ENCODE measurements at places on chromosomes 11 and 22.

DNA sequence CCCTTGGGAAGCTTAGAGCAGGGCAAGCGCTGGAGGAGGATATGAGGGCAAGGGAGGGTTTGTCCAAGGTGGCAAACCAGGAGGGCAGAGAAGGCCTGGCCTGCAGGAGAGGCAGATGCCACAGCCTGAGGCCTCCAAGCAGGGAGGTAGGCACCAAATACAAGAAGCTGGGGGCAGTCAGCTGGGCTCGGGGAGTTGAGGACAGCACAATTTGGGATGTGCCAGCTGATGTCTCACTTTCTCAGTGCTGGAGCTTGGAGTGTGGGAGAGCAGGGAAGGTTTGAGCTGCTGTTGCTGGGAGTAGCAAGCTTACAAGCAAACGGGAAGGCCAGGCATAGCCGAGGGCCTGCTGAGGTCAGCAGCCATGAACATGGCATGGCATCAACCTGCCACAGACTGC, 4.0 kb downstream of the ZDHHC24 start:
- no peak for DNase-seq

DNA sequence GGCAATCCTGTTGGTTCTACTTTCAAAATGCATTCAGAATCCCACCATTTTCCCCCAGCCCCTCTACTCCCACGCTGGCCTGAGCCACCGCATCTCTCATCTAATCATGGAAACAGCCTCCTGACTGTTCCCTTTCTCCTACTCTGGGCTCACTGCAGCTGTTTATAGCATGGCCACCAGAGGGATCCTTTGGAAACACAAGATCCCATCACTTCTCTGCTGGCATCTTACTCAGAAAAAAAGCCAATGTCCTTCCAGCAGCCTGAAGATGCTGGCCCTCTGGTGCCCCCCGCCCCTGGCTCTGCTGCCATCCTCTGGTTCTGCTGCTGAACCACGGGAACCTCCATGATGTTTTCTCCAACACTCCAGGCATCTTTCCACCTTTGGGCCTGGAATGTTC, 11.1 kb downstream of the MS4A8 start:
- DNase-seq: peak; percentile 62

GRCh38 chr22:17956630-17957029, 67.7 kb downstream of the MICAL3 start:
- no peak for DNase-seq

GRCh38 chr11:1873048-1873812, 18.5 kb downstream of the PRR33 start:
- no peak for DNase-seq

- no peak for DNase-seq
Measured at GRCh38 chr11:15935373-15935772, 421.0 kb downstream of the SOX6 start.

- no peak for DNase-seq
Measured at GRCh38 chr11:112161012-112161411, 2.9 kb downstream of the IL18 start.

- DNase-seq: no peak
Measured at GRCh38 chr11:72218251-72218745, 1.7 kb downstream of the FOLR2 start.

- DNase-seq: no peak
Measured at GRCh38 chr11:48207881-48208280, 8.7 kb upstream of the OR4B1 start.

DNA sequence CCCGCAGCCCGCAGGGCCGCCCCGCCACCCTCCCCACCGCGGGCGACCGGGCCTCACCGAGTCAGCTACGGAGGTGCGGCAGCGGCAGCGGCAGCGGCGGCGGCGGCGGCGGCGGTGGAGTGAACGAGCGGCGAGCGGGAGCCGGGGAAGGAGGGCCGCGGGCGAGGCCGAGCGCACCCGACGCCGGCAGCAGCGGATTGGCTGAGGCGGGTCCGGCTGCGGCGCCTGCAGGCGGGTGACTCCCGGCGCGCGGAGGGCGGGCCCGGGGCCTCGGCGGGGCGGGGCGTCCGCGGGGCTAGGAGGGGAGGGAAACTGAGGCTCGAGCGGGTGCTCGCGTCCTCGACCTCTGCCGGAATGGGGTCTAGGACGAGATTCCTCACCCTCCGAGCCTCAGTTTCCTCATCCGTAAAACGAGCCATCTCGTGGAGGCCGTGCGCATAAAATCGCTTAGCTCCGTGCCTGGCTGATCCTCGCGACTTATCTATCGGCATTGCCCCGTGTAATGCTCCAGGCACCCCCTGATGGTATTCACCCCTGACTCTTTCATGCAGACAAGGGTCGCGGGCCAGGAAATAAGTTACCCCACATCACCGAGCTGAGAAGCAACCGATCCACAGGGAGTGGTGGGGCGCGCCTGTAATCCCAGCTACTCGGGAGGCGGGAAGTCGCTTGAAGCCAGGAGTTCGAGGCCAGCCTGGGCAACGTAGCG, at the start of gene CPT1A:
CPT1A (minus strand) TSS at position 199 of the 709 bp plus-strand sequence. CDS start 26,442 bp downstream, outside the sequence.
- peak; percentile 71 for DNase-seq

GRCh38 chr11:15519124-15519791, 404.5 kb downstream of the INSC start:
- no peak for DNase-seq

DNA sequence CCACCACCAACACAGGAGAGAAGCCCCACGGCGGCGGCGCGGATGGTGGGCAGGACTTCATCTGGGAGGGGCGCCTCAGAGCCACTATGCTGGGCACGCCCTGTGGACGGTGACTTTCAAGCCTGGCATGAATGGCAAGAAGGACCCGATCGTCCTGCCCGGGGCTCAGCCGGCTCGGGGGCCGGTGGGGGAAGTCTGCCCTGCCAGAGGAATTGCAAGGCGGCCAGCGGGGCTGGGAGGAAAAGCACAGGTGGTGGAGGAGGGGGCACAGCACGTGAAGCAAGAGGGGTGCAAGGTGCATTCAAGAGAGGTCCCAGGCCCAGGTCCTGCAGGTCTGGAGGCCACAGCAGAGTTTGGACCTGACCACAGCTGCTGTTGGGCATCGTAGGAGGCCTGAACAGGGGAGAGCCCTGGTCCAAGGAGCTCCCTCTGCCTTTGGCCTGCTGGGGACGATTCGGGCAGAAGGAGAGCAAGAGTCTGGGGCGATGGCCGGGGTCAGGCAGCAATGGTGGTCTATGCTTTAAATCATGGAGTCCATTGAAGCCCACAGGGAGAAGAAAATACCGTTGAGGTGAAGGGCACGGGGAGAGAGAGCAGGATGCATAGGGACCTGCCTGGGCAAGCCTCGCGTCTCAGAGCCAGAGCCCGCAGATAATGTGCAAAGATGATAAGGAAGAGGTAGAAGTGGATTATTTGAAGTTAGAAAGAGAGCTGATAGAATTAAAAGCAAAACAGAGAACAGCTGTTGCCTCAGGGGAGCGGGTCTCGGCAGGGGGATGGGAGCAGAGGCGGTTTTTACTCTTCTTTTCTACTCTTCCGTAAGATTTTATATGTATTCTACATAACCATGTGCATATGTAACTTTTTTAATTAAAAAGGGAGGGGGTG, 82.6 kb upstream of the SHISAL1 start:
- peak; percentile 15 for DNase-seq

DNA sequence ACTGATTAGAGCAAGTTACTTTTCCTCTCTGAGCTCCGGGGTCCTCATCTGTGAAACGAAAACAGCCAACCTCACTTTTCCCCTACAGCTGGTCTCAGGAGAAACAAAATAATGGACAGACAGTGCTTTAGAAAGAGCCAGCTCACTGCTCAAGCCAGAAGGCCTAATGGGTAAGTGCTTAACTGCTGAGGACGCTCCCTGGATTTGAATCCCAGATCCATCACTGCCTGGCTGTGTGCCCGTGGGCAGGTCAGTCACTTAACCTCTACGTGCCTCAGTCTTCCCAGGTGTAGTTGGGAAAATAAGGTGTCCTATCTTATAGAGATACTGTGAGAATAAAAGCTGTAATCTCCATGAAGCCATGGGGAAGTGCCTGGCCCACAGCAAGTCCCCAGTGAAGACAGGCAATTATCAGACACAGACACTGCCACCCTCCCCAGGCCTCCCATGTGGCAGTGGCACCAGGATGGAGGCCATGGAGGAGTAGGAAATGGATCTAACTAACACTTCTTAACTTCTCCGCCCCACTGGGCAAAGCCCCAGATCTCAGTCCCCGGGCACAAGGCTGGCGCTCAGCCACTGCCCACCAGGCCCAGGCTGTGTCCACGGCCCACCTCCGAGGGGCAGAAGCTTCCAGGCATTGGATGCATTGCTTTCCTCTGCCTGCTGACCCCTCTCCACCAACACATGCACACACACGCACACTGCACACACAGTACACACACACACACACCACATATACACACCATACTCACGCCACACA, 9.2 kb downstream of the TP53I11 start:
- no peak for DNase-seq

DNA sequence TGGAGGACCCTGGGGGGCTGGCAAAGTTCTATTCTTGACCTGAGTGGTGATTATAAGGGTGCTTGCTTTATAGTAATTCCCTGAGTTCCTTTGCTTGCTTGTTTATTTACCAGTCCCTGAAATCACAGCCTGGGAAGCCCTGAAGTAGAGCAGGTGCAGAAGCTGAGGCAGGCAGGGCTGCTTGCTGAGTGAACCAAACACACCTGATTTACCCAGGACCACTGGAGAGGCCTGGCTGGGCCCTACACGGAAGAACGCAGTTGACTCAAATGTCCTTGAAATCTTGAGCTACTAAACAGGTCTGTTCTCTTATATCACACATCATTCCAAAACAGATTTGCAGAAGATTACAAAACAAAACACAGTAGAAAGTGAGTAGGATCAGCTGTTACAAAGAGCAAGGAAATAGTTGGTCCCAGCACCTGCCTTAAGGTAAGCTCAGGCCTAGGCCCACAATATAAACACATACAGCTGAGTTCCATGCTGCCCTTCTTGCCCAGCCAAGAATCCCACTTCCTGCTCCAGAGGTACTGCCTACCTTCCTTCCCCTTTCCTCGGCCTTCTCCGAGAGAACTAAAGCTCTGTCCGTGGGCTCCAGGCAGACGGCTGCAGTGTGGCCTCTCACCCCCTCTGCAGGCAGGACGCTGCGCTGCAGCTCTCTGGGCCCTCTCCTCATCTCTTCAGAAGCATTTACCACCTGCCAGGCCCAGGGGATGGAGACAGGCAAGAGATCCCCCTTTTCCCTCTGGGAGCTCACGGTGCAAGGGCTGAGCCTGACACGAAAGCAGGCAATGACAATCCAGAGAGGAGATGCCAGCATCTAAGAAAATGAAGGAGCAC, 46.1 kb upstream of the SCUBE2 start:
- DNase-seq: peak; percentile 90

- no peak for DNase-seq
Measured at GRCh38 chr11:7898666-7899283, 32.3 kb downstream of the OR10A6 start.

GRCh38 chr22:48250286-48250895, 1487.9 kb downstream of the TBC1D22A start:
- DNase-seq: no peak

DNA sequence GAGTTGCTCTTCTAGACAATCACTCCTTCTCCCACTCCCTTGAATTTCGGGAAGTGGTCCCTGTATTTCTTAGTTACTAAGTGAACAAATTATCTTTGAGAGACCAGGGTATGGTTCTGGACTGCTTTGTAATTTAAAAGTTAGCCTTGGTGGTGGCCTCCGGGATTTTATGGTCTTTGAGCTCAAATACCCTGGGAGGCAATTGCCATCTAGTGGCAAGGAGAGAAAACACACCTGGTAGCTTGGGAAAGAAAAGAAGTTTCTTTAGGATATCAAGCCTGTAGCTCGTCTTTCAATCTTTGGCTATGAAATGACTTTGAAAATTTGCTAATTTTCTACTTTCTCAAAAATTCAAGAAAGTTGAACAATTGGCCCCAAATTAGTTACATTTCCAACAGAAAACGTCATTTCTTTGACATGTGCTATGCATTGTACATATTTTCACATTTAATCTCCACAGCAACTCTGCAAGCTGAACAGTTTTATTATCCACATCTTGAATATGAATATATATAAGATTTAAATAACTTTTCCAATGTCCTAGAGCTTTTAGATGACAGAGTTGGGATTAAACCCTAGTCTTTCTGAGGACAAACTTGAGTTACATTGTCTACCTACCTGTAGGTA, 39.1 kb downstream of the MMP27 start:
- no peak for DNase-seq

DNA sequence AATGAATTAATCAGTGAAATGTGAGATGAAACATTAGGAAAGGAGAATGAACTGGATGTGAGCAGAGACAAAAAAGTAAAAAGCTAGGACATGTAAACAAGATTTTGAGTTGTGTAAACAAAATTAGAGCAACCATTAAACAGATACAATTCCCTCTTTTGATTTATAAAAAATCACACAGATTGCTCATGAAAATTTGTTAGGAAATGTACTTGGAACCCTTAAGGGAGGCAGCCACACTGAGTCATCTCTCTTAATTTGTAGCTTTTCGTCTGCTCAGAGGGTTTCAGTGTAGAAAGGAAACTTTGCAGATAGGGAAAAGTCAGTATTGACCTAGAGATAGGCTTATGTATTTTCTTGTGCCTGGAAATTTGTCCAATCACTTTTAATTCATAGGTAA, 49.6 kb upstream of the ME3 start:
- DNase-seq: no peak

DNA sequence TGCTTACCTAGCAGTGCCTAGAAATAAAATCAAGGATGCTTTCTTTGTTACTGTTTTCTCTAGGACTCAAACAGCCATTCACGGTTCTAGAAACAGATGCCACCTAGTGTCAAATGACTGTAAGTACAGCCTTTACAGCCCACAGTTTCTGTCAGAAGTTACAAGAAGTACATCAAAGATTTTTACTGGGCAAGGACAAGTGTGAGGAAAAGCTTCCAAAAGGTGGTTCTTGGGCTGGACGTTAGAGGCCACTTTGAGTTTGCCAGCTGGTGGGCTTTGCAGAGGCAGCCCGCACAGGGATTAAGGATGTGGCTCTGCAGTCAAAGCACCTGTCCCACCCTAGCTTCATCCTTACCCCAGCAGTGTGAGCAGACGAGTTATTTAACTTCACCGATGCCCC, 6.9 kb downstream of the KMT5B start:
- peak; percentile 46 for DNase-seq

- no peak for DNase-seq
Measured at GRCh38 chr11:34809191-34810106, 106.7 kb downstream of the APIP start.

- DNase-seq: no peak
Measured at GRCh38 chr11:64244107-64244506, 2.6 kb downstream of the PPP1R14B start.
